Mesenteric fat pad (tissue), 1 donor: ENCODE measurements at places on chromosomes 6 and 20. TPM values are rescaled to one million over a fixed set of nuclear protein-coding genes. Genes with fewer than 3 reads are reported as not detected.
A peak's percentile ranks its signal among the peaks of the same experiment; 100 is the strongest.

The FAM209B gene
- 0.51 TPM for total RNA-seq

DNA sequence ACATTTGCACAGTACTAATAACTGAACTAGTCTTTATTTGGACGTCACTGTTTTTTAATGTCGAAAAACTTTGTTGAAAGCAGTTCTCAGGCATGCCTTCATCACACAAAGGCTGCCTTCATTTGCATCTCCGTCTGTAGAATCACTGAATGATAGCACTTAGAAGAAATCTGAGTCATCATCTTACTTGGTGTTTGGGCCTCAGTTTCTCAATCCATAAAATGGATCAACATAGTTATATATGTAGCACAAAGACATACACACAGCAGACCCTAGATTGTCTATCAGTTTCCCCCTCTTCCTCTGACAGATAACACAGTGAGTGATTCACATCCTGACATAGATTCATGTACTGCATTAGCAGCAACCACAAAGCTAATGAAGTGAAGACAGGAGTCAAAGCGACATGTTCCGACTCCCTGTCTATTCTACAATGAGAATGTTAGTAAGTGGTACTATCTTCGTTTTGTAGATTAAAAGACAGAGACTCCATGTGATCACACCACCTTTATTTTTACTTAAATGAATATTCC is 80.4 kb upstream of the PDE10A start:
- no peak for DNase-seq

DNA sequence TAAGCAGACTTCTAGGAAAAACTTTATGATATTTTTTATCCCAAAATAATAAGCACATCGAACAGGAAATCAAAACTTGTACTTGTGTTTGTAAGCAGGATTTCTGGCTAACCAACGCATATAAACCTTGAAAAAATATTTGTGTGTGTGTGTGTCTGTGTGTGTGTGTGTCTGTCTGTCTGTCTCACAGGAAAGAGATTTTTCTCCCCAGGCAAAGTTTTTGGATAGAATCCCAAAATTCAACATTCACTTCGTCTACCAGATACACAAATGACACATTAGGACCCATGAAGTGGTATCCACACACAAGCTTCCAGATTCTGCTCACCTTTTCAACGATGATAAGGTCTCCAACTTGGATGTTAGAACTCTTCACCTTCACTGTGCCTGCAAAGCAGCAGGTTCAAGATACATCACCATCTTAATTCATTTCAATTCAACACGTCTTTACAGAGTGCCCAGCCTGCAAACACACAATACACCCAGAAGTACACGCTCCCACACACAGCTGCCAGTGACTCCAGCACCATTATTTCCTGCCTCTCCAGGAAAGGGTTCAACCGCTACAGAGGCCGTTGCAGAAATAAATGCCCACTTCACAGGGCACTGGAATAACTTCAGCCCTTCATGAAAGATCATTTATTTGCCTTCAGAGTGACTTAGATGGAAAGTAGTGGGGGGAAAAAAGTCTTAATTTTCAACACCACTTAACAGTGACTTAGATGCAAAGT is 70.9 kb downstream of the ATP9A start:
- no peak for DNase-seq

- no peak for DNase-seq
Observed at GRCh38 chr6:163860287-163861081, 446.0 kb downstream of the QKI start.

- no peak for DNase-seq
Observed at GRCh38 chr20:16007962-16008361, 565.3 kb downstream of the KIF16B start.

DNA sequence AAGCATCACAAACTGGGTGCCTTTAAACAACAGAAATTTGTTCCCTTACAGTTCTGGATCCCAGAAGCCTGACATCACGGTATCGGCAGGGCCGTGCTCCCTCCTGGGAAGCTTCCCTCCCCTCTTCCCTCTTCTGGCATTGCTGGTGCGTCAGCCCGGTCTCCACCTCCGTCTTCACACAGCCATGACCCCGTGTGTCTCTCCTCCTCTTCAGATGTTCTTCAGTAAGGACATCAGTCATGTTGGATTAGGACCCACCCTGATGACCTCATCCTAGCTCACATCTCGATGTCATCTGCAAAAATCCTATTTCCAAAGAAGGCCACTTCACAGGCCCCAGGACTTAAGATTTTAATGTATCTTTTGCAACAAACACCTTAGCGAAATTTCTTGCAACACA is 38.4 kb upstream of the TBXT start:
- peak; percentile 81 for DNase-seq

DNA sequence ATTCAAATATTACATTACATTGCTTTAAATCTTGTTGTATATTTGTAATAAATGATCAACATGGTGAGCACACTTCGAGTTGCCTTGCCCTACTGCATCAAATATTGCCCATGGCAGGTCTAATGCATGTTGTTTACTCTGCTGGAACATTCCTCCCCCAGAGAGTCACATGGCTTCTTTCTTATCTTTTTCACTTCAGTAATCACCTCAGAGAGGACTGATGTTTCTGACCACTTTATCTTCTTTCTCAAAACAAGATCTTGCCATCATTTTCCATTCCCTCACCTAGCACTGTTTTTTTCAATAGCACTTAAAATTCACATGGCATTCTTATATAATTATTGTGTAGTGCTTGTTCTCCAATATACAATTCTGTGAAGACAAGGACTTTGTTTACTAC is 243.5 kb upstream of the THEMIS start:
- no peak for DNase-seq

DNA sequence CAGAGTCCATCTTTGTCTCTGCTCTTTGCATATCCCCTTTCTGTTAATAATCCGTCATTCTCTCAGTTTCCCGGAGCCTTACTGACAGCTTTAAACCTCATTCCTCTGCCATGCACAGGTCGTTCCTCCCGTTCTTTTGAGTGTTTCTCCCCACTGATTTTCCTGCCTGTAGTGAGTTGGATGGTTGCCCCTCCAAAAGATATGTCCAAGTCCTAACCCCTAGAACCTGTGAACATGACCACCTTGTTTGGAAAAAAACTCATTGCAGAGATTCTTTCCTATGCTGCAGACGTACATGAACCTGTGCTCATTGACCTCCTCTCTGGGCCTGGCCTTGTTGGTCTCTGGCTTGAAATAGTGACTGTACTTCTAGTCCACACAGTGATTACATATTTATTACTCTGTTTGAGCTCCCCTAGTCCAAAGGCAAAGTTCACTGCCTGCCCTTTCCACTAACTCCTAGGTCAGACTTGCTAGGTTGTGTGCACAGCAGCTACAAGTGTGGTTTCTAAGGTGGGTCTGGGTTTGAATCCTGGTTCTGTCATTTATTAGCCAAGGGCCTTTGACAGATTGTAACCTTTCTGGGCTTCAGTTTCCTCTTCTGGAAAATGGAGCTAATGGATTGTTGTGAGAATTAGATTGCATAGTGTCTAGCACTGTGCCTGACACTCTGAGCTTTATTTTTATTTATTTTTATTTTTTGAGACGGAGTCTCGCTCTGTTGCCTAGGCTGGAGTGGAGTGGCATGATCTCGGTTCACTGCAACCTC is 29.3 kb downstream of the PPARD start:
- no peak for DNase-seq

The SAPCD1 gene
- 2.0 TPM for total RNA-seq

The SOX18 gene
- total RNA-seq = 70.5 TPM

- DNase-seq = no peak
Observed at GRCh38 chr20:20255099-20255498, 112.8 kb upstream of the INSM1 start.

The TMEM200A gene
- 4.3 TPM for total RNA-seq
